ENCODE measurements at places on chromosomes 4 and X.

GRCh38 chr4:33512397-33512796 is 2731.9 kb downstream of the ARAP2 start:
- DNase-seq = no peak

DNA sequence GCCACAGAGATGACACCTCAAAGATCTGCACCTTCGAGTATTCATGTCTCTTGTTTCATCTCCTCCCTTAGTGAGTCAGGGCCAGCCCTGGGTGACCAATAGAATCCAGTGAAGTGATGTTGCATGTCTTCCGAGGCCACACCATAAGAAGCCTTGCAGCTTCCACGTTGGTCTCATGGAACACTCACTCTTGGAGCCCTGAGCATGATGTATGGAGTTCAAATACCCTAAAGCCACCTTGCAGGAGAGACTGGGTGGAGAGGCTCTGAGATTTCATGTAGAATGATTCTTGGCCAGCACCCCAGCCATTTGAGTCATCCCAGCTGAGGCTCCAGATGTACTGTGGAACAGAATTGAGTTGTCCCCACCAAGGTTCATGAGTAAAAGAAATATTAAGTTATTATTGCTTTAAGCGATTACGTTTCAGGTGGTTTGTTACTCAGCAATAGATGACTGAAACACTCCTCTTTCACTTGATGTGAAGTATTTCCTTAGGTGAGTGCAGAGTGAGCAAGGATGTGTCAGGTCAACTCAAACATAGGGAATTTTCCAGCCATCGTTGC is 5.0 kb upstream of the RP2 start:
- DNase-seq = no peak

- DNase-seq = no peak
Observed at GRCh38 chr4:8771258-8771590, 100.4 kb downstream of the HMX1 start.

- DNase-seq = no peak
Observed at GRCh38 chr4:144592264-144592663, 53.7 kb upstream of the HHIP start.

- DNase-seq = peak; percentile 48
Observed at GRCh38 chr4:139279760-139280620, at the start of gene MGARP. MGARP (minus strand) TSS chr4:139280225; CDS start chr4:139280158, 67 bp downstream.

DNA sequence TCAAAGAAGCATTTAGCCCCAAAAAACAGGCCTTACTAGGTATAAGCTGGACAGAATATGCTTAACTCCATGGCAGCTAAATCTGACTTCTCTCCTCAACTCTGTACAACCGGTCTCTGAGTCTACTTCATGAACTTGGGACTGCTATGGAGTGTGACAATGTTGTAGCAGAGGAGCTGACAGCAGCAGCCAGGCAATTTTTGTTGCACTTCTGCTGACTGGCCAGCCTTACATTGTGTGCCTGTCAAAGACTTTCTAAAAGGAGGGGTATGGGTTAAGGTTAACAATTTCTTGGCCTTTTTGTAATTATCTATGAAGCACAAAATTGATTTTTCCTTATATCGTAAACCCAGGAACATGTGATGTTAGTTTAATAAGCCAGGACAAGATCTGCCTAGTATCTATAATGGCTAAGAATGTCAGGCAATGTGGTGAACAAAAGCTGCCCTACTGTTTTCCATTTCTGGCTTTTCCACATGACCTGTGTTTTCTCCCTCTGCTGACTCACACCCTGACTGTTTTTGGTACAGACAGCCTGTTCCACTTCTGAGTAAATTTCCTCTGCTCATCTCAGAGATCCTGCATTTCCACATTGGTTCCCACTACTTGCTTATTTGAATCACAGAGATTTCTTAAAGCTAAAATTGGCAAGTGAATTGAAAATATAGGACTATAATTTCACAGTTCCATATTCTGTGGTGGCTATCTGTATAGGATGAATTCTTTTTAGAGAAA is 9.3 kb downstream of the NOX1 start:
- no peak for DNase-seq

DNA sequence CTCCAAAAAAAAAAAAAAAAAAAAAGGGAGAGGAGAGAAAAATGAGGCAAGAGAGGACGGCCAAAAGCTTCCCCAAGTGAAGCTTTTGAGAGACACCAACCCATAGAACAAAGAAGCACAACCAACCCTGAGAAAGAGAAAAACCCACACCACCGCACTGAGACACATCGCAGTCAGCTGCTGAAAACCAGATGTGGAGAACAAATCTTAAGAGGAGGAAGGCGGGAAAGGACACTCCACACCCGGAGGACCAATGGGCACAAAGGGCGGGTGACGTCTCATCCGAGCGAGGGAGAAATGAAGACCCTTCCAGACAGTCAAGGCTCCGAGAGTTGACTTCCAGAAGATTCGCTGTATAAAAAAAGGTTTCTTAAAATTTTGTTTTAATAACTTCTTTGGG is 112.1 kb downstream of the AFAP1 start:
- no peak for DNase-seq

- DNase-seq = peak; percentile 6
Observed at GRCh38 chr4:3342182-3342854, 49.5 kb downstream of the RGS12 start.

- DNase-seq = no peak
Observed at GRCh38 chrX:15816438-15816809, 26.1 kb downstream of the ZRSR2 start.

All from HEK293T (cell line).